Epithelial cell of esophagus (primary cell): ENCODE measurements at places on chromosomes 3 and 15.

GRCh38 chr3:171358881-171359198 lies 101.4 kb downstream of the TNIK start:
- DNase-seq: no peak

GRCh38 chr3:81952141-81952540 lies 190.7 kb upstream of the GBE1 start:
- DNase-seq: no peak

GRCh38 chr3:194352667-194353246 lies 1.6 kb upstream of the CPN2 start:
- no peak for DNase-seq

DNA sequence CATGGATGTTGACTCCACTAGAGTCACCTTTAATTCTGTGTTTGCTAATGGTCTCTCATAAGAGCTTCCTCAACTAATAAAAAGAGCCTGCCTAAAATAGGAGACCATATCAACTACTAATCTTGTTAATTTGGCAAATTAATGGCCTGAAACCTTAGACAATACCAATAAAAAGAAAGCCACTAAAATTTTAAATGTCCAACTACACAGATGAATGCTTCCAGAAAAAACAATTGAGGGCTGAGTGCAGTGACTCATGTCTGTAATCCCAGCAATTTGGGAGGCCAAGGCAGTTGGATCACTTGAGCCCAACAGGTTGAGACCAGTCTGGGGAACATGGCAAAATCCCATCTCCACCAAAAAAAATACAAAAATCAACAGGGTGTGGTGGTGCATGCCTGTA lies 230.9 kb downstream of the NSUN3 start:
- DNase-seq: peak; percentile 63

DNA sequence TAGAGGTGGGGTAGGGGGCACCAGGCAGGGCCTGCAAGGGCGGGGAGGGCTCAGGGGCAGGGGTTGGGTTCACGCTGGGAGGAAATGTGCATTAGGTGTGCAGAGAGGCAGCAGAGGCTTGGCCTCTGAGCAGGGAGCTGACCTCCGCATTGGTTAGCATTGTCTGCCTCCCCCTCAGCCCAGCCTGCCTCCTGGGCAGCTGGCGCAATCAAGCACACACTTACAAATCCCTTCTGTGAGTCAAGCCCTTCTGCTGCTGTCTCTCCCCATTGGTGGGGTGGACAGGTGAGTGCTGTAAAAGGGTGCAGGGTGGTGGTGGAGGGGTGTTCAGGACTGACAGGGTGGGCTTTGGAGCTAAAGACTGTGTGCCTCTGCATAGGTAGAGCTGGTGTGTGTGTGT lies 9.3 kb downstream of the LOXL1 start:
- peak; percentile 65 for DNase-seq

- DNase-seq: no peak
These were observed 15.7 kb downstream of the PTH1R start for GRCh38 chr3:46893146-46893748.

- DNase-seq: no peak
These were observed 23.0 kb upstream of the CTXND1 start for GRCh38 chr15:80274996-80275395.

DNA sequence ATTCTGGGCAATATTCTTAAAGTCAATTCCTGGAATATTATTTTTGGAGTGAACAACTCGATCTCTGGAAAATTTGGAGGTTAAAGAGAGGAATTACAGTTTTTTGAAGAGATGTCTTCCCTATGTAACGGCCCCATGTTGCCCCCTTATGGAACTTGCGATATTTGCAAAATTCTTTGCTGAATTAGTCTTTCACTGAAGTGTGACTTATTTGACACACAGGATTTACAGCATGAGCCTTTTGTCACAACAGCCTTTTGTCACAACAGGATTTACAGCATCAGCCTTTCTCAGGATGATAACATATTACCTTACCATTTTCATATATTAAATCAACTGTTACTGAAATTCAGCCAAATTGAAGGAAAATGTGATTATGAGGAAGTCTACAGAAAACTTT lies 37.8 kb upstream of the SPTSSB start:
- DNase-seq: peak; percentile 70

DNA sequence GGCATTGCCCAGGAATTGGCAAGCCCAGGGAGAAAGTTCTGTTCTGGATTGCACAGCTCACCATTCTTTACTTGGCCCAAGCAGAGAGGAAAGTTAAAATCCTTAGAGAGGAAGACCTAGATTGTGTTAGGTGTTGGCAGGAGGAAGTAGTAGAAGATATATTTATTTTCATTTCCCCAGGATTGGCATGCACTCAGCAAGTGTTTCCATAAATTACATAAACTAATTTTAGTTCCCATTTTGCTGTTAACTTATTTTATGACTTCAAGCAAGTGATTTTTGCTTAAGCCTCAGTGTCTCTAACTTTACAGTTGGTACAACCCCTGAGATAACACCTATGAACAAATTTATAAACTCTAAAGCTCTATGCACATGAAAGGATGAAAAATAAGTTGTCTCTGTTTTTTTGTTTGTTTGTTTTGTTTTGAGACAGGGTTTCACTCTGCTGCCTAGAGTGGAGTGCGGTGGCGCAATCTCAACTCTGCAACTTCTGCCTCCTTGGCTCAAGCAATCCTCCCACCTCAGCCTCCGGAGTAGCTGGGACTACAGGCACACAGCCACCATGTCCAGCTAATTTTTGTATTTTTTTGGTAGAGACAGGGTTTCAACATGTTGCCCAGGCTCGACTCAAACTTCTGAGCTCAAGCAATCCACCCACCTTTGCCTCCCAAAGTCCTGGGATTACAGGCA lies 31.2 kb upstream of the TOP2B start:
- no peak for DNase-seq

DNA sequence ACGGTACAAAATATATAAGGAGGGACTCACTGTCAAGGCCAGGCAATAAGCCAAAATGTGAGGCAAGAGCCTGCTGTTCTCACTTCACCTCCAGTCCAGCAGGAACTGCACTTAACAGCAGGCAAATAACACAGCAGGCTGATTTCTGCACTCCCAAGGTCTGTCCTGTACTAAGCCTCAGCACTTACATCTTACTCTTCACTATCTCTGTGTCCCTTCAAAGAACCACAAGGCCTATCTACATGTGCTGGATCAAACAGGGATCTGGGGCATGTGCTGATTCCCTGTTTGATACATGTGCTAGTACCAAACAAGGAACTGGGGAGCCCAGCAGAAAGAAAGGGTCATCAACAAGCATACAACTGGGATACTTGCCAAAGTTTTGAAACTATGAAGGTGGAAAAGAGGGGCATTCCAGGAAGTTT lies 22.2 kb downstream of the UACA start:
- DNase-seq: peak; percentile 88

GRCh38 chr3:4990069-4990468 lies 10.8 kb downstream of the BHLHE40 start:
- DNase-seq: peak; percentile 33

DNA sequence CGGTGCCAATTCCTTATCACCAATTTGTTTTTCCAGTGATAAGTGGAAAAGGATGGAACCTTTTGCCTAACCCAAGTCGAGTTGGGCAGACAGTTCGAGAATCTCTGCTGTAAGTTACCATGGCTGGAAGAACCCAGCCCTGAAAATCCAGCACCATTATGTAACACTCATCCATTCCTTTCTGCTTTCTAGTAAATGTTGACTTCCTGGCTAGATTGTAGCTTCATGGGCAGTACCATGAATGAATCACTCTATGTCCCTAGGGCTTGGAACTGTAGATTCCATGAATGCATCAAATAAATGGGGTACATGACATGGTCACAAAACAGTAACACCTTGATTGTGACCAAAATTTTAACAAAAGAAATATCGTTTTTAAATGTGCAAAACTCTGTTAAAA lies 14.0 kb downstream of the CHCHD4 start:
- DNase-seq: peak; percentile 50

DNA sequence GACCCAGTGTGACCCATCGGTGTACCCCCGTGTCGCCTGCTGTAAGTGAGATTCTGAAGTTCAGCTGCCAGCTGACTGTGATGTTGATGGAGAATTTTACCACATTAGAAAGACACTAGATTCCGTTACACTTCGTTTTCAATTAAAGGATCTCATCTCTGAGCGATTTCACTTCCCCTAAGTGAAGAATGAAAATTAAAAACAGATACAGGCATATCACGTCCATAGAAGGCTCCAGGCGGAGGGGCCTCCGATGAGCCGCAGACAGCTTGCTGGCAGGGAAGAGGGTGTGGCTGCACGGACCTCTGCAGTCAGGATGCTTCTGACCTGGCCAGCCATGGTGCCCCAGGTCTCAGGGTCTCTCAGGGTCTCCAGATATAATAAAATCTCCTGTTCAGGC lies 6.6 kb upstream of the CPN2 start:
- no peak for DNase-seq

GRCh38 chr3:61954097-61954540 lies 392.7 kb downstream of the PTPRG start:
- DNase-seq: peak; percentile 39

DNA sequence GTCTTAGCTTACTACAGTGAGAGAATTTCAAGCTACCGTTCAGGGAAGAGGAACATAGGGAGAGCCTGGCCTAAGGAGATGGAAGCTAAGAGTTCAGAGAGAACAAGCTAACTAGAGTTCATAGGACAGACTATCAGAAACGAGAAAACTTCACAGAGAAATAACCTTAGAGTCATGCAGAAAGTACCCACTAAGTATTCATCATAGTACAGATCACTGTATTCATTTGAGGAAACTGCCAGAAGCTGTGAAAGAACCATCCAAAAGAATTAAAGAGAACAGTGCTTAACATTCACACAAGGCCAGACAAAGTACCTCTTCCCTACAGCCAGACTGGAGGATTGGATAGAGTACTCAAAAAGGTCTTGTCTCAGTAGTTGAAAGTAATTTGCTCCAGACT lies 15.2 kb upstream of the GBE1 start:
- DNase-seq: no peak

GRCh38 chr3:113002679-113003078 lies 11.9 kb downstream of the GTPBP8 start:
- DNase-seq: peak; percentile 19

- no peak for DNase-seq
These were observed 10.7 kb upstream of the OCA2 start for GRCh38 chr15:28109626-28110455.

GRCh38 chr3:156626104-156626503 lies 48.3 kb upstream of the TIPARP start:
- peak; percentile 94 for DNase-seq

DNA sequence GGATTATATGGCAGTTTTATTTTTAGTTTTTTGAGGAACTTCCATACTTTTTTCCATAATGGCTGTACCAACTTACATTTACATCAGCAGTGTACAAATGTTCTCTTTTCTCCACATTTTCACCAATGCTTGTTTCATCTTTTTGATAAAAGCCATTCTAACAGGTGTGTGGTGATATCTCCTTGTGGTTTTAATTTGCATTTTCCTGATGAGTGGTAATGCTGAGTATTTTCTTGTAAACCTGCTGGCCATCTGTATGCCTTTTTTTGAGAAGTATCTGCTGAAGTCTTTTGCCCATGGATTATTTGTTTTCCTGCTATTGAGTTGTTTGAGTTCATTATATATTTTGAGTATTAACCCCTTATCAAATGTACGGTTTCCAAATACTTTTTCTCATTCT lies 50.6 kb downstream of the RPL39L start:
- DNase-seq: no peak

- DNase-seq: no peak
These were observed 12.6 kb downstream of the RFTN1 start for GRCh38 chr3:16500911-16501310.

DNA sequence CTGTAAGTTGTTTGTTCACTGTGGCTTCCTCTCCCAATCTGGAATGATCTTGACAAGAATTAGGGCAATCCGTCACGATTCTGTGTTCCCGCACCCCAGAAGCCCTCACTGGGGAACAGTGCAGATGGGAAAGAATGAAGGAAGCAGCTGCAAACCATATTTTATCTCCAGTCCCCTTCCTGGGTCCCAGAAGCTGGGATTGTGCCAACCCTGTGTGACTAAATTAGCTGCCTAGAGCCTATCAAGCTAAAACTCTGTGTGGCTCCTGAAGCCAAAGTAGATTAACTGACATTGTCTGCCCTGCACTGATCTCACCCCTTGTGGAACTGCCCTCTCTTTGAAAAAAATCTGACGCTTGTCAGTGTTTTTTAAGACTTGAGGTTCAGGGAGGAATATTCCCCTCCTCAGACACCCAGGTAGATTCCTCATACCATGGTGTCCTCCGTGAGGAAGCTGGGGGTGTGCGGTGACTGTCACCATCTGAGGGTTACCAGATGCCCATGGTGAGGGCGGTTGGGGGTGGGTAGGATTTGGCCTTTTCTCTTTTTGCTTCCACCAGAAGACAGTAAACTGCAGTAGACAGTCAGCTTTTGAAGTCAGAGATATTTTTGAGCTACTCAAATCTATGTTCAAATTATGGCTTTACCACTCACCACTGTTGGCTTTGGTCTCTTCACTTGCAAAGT lies 358.3 kb upstream of the TPM1 start:
- no peak for DNase-seq

- DNase-seq: peak; percentile 42
These were observed 515 bp downstream of the ADAM10 start for GRCh38 chr15:58748852-58749531.

DNA sequence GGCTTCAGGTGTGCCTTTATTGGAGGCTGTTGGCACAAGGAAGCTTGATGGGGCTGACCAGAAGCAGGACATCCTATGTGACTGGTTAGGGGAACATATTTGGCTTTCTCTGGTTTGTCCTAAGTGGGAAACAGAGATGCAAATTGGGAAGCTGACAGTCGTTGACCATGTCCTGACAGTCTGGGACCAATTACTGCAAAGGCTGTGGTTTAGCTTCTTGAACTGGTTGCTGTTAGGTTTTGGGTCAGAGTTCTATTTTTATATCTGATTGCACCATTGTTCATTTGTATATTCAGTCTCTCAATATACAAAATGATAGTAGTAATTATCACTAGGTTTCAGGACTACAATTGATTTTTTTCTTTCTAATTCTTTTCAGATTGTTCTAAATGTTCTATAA lies 36.8 kb downstream of the SNTN start:
- DNase-seq: no peak

DNA sequence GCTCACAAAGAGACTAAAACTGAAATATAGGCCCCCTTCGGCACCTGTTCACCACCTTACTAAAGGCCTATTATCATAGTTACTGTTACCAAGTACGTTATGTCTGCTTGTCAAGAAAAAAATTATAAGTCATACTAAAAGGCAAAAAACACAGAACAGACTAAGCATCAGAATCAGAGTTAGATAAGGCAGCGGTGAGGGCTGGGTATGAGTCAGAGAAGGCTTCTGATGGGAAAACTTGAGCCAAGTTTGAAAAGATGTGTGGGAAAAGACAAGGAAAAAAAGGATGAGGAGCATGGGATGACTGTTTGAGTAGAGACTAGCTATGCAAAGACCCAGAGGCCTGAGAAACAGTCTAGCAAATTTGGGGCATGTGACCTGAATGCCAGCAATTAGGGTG lies 387.2 kb upstream of the SGO1 start:
- no peak for DNase-seq

DNA sequence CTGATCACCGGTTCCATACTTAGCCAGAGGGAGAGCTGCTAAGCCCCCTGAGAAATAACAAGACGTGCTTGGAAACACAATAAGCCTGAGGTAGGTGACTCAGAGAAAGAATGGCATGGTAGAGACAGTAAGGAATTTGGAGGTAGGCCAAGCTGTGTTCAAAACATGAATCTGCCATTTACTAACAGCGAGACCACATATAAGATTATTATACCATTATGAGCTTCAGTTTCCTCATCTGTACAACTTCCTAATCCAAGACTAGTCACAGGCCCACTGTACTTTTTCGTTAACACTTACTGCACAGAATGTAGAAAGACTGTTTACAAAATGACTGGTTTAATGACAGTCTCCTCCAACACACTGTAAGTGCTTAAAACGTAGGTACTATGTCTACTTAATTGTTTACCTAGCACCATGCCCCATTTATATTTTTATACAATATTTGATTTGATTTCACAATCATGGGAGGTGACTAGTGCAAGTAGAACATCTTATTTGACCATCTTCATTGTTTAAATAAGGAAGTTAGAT lies 25.7 kb downstream of the ATOSA start:
- peak; percentile 95 for DNase-seq
